ENCODE measurements at places on chromosomes 6 and 20.

DNA sequence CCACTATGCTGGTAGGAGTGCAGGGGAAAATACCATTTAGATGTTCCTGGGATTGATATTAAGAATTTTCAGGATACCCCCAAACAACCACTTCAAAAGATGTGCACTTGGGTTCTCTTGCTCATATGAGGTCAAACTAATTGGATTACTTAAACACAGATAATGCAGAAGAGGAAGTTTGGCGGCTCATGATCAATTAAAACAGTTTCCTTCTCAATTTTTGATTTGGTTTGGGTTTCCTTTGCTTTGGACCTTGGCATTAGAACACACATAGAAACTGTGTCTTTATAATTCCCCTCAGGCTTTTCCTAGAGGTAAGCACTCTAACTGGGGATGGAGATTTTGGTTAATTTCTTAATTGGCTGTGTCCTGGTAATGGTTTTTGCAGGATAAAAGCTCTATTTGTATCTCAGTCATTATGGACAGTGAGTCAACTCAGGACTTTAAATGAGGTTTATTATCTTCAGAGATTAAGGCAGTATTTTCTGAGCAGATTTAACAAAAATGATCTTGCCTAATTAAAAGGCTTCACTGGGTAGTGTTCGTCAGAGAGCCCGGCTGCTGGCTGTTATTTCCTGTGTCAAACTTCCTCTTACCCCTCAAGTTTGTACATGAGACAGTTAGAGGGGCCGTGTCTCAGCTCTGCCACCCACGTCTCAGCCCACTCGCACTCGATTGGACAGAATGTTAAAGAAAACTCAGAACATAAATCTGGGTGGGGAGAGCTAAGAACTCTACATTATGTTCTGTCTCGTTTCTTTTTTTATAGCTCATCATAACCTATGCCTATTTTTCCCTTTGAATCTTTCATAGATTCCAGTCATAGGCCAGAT lies 50.3 kb upstream of the PREP start:
- peak; percentile 44 for DNase-seq

DNA sequence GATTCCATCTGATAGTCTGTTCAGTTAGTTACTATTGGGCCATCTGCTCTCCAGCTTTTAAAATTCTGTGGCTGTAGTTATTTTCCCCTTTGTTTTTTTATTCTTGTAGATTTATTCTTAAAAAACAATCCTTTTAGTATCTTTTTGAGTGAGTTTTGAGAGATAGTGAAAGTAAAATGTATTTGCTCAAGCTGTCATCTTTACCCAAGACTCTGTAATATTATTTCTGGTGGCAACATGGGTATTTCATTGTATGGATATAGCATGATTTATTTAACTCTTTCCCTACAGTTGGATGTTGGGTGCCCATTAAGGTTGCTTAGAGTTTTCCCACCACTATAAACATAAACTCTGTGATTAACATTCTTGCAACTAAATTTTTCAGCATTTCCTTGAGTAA lies 24.6 kb downstream of the STK4 start:
- no peak for DNase-seq

DNA sequence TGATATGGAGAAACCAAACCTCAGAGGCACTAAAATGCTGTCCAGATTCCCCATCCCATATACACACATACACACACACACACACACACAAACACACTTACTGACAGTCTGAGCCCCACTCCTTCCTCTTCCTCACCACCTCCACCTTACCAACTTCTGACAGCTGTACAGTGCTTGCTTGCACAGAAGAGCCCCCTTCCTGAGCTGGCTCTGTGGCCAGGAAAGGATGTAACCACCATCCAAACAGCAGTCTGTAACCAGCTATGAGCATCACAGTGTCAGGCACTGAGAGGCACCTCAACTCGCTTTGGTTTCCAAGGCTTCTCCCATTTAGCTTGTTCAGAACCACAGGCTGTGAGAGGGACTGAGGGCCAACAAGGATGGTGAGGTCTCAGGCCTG lies 5.9 kb upstream of the C6orf136 start:
- no peak for DNase-seq

DNA sequence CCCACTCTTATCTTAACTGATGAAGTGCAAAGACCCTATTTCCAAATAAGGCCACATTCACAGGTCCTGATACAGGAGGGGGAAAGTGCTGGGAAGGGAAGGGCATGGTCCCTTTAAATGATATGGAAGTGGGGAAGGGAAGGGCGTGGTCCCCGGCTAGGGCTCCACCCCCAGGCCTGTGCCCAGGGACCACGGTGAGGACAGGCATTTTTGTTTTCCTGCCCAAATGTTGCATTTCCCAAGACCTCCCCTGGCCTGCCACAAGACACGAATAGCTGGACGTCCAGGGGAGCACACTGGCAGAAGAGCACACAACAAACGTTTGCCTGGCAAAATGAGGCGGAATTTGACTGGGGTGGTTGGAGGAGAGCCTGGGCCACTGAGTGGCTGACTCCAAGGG lies 16.1 kb upstream of the HFE start:
- DNase-seq: no peak

- DNase-seq: no peak
Measured at GRCh38 chr6:159981071-159981402, 12.2 kb downstream of the IGF2R start.

DNA sequence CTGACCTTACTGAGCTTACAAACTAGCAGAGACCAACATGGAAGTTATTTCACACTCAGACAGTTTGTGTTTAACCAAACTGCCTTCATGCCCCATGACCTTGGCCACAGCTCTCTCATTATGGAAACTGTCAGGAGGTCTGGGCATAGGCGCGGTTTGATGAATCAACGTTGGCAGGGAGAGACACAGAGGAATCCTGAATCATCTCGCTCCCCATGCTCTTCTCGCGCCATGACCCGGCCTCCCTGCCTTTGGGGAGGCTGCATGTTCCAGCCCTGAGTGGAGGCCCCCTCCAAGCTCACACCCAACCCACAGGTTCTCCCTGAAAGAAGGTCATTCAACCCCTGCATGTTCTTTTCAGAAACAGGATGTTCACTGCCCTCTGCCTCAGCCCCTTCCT lies 15.9 kb upstream of the GDAP1L1 start:
- DNase-seq: no peak

- peak; percentile 99 for DNase-seq
Measured at GRCh38 chr20:51541189-51542032, 1.1 kb downstream of the NFATC2 start.

GRCh38 chr20:9388813-9389161 lies 125.6 kb upstream of the LAMP5 start:
- no peak for DNase-seq

GRCh38 chr20:43666376-43667328 lies at the start of gene MYBL2:
Gene MYBL2, plus strand, starts transcription at chr20:43667114. Its CDS starts 170 bp downstream, at chr20:43667284.
- DNase-seq: peak; percentile 57

DNA sequence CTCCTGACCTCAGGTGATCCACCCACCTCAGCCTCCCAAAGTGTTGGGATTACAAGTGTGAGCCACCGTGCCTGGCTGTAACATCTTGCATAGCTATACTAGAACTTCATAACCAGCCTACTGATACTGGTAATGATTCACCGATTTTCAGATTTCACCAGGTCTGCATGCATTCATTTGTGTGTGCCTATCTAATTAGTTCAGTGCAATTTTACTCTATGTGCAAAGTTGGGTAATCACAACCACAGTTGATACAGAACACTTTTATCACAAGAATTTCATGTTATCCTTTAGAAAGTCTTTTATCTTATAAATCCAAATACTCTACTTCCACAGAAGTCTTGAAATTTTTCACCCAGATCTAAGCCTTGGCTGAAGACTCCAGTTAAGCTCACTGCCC lies 22.2 kb downstream of the FASTKD5 start:
- DNase-seq: no peak

- no peak for DNase-seq
Measured at GRCh38 chr6:56832225-56832624, 122.7 kb upstream of the BEND6 start.

All from KBM-7 (cell line).